HCEC 1CT (cell line): ENCODE measurements at places on chromosomes 7 and 10.

DNA sequence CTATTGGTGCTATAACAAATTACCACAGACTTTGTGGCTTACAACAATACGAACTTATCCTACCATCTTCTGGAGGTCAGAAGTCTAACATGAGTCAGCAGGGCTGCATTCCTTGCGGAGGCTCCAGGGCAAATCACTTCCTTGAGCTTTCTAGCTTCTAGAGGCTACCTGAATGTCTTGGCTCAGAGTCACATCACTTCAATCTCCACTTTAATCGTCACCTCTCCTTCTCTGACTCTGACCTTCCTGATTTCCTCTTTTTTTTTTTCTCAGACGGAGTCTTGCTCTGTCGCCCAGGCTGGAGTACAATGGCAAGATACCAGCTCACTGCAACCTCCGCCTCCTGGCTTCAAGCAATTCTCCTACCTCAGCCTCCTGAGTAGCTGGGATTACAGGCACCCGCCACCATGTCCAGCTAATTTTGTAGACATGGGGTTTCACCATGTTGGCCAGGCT, 44.6 kb upstream of the ANAPC16 start:
- DNase-seq = peak; percentile 91

DNA sequence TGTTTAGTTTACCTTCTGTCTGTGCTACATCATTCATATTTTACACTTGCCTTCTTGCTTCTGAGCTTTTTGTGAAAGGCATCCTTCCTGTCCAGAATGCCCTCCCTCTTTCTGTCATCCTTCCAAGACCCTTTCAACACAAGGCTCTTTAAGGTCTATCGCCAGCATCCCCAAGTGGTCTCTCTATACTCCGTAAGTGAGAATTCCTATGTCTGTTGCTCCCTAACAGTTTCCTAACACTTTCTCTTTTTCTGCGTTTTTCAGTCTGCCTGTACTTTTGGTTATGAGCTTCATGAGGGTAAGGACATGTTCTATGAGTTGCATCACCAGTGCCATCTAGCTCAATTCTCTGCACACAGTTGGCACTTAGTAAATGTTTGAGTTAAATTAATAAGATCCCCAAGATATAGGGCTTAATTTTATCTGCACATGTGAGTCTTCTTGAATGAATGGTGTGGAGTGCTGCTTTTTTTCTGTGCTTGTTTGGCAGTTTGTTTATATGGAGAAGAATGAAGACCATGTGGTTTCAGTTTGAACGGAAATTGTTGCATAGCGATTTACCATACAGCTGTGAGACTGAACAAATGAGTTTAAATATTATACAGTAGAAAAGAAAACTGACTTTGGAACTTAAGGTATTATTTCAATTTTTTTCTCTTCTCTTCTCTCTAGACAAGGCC, 29.4 kb downstream of the RABGEF1 start:
- peak; percentile 12 for DNase-seq

GRCh38 chr7:18290865-18291264, 204.7 kb upstream of the HDAC9 start:
- no peak for DNase-seq

- no peak for DNase-seq
Observed at GRCh38 chr10:2921956-2922680, 145.2 kb upstream of the PFKP start.

DNA sequence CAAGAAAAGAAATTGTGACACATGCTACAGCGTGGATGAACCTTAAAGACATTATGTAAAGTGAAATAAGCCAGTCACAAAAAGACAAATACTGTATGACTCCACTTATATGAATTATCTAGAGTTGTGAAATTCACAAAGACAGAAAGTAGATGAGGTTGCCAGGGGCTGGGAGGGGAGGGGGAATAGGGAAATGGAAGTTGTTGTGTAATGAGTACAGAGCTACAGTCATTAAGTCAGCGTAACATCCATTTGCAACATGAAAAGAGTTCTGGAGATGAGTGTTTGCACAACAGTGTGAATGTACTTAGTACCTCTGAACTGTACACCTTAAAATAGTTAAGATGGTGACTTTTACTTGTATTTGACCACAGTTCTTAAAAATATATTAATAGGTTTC, 112.1 kb upstream of the CDK1 start:
- no peak for DNase-seq

- DNase-seq = peak; percentile 65
Observed at GRCh38 chr10:90587081-90587491, 270.8 kb downstream of the HTR7 start.

- no peak for DNase-seq
Observed at GRCh38 chr10:132862485-132863420, 76.8 kb upstream of the NKX6-2 start.

- DNase-seq = no peak
Observed at GRCh38 chr7:39102234-39102633, 124.5 kb downstream of the POU6F2 start.

GRCh38 chr7:144397086-144397485, 6.4 kb downstream of the NOBOX start:
- DNase-seq = no peak

- DNase-seq = no peak
Observed at GRCh38 chr10:101282947-101283346, 53.7 kb upstream of the LBX1 start.

GRCh38 chr10:54666192-54666591, 134.8 kb downstream of the PCDH15 start:
- DNase-seq = no peak

- DNase-seq = peak; percentile 9
Observed at GRCh38 chr10:119616882-119617570, 20.3 kb upstream of the TIAL1 start.

DNA sequence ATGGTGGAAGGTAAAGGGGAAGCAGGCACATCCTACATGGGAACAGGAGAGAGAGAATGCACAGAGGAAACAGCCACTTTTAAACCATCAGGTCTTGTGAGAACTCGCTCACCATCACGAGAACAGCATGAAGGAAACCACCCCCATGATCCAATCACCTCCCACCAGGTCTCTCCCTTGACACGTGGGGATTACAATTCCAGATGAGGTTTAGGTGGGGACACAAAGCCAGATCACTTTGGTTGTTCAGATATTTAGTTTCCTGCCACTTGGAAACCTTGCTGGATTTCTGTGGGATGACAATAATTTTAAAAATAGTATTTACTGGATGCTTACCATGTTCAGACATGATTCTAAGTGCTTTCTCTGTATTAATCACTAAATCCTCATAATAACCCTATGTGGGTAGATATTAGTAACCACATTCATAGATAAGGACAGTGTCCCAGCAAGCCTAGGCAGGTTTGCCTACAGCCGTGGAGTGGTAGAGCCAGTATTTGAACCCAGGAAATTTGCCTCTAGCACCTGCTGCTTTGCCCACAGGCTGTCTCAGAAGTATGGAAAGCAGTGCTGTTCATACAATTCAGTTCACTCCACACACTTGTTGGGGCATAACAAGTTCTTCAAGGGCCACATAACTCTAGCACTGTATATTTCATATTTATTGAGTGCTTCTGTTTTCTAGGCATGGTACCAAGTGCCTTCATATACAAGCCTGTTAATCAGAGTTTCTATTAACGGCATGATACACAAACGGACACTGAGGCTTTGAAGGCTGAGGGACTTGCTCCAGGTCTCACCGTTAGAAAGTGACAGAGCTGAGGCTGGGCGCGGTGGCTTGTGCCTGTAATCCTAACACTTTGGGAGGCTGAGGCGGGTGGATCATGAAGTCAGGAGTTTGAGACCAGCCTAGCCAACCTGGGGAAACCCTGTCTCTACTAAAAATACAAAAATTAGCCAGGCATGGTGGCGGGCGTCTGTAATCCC, 8.3 kb downstream of the TLL2 start:
- DNase-seq = no peak

GRCh38 chr7:116530107-116530820, 5.4 kb downstream of the CAV1 start:
- peak; percentile 13 for DNase-seq

- DNase-seq = no peak
Observed at GRCh38 chr10:131478377-131478989, 167.0 kb upstream of the TCERG1L start.
